ENCODE measurements at places on chromosomes 13 and 19.

GRCh38 chr13:108940121-108940520, 310.7 kb downstream of the MYO16 start:
- no peak for DNase-seq

DNA sequence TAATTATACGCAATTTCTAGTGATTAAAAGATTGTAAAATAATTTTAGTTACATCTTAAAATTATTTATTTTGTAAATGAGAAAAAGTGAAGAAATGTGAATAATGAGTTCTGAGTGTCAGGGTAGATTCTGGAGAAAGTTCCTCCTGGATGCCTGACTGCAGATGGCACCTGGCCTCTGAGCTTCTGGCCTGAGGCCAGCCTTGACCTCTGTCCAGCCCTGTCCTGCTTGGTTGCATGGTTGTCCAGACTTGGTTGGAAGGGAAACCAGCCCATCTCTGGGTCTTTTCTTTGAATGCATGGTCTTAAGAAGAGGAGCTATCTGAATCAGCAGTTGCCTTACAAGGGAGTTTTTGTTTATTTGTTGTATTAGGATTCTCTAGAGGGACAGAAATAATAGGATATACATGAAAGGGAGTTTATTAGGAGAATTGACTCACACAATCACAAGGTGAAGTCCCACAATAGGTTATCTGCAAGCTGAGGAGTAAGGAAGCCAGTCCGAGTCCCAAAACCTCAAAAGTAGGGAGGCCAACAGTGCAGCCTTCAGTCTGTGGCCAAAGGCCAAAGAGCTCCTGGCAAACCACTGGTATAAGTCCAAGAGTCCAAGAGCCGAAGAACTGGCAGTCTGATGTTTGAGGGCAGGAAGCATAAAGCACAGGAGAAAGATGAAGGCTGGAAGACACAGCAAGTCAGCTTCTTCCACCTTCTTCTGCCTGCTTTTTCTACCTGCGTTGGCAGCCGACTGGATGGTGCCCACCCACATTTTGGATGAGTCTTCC, 385.8 kb downstream of the ZNF536 start:
- no peak for DNase-seq

DNA sequence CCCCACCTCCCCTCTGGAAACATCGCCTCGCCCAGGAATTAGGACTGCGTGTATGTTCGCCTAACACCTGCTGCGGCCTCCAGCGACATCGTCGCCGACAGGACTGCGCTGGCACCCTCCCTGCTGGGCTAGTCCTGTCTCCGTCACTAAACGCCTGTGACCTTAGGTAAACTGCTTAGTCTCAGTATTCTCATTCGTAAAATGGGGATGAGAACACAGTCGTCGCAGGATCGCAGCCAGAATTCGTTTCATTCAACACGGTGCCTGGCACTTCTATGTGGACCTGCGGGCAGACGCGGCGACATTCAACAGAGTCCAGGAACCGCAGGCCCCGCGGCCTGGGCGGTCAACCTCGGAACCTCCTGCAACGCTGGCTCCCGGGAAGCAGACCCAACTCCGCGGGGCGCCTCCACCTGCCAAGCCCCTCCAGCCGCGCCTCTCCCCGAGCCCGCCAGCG, 485 bp downstream of the CRYL1 start:
- peak; percentile 14 for DNase-seq

GRCh38 chr13:48489666-48490065, 43.2 kb downstream of the RCBTB2 start:
- no peak for DNase-seq

DNA sequence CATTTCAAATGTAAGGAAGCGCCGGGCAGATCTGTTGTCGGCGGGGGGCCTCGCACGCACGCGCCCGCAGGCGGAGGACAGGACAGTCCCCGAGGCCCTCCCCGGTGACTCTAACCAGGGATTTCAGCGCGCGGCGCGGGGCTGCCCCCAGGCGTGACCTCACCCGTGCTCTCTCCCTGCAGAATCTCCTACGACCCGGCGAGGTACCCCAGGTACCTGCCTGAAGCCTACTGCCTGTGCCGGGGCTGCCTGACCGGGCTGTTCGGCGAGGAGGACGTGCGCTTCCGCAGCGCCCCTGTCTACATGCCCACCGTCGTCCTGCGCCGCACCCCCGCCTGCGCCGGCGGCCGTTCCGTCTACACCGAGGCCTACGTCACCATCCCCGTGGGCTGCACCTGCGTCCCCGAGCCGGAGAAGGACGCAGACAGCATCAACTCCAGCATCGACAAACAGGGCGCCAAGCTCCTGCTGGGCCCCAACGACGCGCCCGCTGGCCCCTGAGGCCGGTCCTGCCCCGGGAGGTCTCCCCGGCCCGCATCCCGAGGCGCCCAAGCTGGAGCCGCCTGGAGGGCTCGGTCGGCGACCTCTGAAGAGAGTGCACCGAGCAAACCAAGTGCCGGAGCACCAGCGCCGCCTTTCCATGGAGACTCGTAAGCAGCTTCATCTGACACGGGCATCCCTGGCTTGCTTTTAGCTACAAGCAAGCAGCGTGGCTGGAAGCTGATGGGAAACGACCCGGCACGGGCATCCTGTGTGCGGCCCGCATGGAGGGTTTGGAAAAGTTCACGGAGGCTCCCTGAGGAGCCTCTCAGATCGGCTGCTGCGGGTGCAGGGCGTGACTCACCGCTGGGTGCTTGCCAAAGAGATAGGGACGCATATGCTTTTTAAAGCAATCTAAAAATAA, 18.2 kb downstream of the IL17D start:
- peak; percentile 78 for DNase-seq

GRCh38 chr19:18606281-18607225, at the start of gene CRLF1:
TSS of gene CRLF1 (minus strand) at chr19:18606799. CDS start at chr19:18606656, 143 bp downstream.
- no peak for DNase-seq

DNA sequence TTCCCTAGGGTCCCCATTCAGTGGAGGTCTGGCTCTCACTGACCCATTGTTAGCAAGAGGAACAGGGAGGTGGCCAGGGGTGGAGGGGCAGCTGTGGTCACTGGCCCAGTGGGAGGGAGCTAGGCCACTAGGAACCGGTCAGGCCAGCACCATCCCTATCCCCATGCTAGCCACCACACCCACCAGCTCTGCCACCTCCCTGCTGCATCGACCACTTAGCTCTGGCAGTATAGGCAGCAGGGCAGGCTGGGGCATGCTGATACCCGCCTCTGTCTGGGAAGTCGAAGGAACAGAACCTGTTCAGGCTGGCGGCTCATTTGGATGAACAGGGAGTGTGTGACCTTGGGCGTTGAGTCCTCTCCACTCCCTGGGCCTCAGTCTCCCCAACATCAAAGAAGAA, 4.7 kb downstream of the PPP1R13L start:
- no peak for DNase-seq

DNA sequence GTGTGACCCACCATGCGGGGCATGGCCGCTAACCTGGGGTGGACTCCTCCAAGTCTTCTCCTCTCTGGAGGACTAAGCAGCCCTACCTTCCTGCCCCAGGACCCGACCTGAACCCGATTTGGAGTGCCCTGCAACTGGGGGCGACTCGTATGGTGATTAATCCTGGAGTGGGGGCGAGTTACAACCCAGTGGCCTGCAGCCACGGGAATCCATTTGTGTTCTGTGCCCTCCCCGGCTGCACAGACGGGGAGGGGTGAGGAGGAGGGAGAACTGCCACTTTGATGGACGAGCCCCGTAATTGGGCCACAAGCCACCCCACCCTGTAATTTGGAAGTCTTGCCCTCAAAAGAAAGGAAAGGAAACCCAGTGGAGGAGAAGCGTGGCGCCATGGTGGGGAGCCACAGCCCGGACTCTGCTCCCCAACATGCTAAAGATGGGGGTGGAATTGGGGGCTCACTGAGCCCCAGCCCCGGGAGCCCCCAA, 18.0 kb downstream of the PRR36 start:
- DNase-seq = no peak

DNA sequence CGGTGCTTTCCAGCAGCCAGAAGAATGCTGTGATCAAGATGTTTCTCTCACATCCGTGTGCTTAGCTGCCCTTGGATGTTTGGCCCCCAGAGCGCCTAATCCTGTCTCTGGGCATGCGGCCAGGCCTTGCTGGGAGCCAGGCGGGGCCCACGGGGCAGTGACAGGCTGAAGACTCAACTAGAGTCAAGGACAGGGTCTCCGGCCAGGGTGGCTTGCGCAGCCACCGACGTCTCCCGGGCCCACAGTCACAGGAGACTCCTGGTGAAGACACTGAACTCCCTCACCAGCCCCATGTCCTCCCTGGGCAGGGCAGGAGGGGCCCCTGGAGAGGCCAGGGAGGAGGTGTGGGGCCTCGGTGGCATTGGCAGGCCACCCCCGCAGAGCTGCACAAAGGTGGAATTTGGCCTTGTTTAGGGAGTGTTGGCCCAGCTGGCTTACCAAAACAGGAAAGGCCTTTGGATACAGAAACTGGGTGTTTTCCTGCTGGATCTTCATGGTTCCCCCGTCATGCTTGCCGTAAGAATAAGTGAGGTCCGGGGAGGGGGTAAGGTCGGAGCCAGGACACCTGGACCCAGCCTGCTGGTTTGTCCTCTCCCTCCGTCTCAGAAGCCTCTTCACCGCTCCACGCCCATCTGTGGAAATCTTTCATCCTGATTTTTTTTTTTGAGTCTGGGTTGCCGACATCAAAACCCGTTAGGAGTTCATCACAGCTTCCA, 10.0 kb upstream of the NDUFS7 start:
- peak; percentile 22 for DNase-seq

DNA sequence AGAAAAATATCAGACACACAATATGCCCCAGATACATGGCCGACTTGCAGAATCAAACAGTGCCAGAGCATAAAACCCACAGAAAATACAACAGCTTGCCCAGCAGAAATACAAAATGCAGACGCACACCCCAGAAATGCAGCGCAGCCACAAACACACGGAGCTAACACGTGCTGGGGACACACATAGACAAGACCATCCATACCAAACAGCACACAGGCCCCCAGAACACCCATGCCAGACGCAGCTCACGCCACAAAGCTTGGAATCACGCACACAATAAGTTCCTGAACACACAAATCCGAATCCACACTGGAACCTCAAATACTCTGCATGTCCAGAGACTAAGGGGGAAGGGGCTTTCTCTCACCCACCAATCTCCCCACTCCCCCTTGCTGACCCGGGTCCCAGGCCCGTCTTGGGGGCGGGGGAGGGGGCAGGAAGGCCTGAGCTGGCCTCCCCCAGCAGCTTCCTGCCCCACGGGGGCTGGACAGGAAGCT, 17.2 kb downstream of the CCDC97 start:
- no peak for DNase-seq

DNA sequence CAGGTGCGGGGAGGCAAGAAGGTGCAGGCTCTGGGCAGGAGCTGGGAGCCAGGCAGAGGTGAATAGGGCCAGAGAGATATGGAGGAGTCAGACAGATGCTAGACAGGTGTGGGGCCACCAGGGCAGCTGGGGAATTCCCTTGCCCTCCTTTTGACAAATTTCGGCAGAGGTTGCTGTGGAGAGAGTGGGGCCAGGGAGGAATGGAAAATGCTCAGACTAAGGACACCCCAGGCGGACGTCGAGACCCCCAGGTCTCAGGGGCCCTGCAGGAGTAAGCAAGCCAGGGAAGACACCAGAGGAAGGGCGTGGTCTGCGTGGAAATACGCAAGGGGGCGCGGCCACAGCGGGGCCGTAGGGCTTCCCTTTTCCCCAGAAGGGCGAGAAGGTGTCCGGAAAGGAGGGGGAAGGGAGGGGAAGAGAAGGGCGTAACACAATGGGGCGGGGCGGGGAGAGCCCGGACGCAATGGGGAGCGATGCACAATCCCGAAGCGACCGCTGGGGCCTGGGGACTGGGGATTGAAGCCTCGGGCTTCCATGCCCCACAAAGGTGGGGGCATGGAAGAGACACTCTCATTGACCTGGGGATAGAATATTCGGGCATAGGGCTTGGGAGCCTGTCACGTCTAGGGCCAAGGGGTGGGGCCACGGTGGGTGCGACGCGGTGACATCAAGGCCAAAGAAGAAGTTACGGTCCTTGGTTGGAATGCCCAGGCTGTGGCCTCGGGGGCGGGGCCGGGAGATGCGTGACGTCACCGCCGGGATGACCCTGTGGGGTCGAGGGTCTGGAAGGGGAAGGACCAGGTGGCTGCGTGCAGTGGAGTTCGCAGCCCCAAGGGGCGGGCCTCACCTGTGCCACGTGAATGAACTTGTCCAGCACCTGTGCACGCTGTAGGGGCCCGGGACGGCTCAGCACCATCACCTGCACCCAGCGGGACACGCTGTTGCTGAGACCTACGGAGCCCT, 8.2 kb downstream of the RASGRP4 start:
- DNase-seq = peak; percentile 43

DNA sequence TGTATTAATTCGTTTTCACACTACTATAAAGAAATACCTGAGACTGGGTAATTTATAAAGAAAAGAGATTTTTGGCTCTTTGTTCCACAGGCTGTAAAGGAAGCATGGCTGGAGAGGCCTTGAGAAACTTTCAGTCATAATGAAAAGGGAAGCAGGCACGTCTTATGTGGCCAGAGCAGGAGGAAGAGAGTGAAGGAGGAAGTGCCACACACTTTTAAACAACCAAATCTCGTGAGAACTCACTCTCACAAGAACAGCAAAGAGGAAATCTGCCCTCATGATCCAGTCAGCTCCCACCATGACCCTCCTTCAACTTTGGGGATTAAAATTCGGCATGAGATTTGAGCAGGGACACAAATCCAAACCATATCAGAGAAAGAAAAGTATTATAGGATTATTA, 1255.9 kb upstream of the MIR17HG start:
- DNase-seq = no peak

- DNase-seq = no peak
These were observed 9.0 kb downstream of the MICU2 start for GRCh38 chr13:21594715-21595545.

DNA sequence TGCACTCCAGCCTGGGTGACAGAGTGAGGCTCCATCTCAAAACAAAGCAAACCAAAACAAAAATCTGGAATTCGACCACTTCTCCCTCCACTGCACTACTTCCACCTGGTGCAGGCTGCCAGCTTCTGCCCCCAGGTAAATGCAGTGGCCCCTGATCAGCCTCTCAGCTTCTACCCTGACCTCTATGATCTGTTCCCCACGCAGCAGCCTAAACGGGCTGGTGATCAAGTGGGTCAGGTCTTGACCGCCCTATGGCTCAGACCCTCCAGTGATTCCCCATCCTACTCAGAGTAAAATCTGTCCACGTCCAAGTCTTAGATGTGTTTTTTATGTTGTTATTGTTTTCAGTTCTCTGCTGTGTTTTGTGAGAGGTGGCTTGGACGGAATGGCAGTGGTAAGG, 163.9 kb downstream of the KCTD15 start:
- DNase-seq = no peak

- DNase-seq = no peak
These were observed 5.5 kb upstream of the PRTN3 start for GRCh38 chr19:835210-835810.

DNA sequence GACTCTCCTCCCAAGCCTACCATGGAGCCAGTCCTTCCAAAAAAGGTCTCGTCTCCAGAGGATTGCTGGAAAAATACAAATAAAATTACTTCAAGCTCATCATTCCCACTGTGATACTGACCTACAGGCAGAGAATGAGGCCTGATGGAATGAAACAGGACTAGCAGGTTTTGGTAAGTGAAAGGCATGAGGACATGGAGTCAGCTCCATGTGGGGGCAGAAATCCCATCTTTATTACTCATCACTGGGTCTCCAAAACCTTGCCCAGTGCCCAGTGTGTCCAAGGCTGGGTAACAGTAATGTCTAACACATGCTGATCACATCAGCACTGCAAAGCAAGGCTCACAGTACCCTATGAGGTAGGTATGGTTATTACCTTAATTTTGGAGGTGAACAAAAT, 235.4 kb downstream of the DNAJC15 start:
- DNase-seq = no peak
